ENCODE measurements at places on chromosomes 11 and 22.

DNA sequence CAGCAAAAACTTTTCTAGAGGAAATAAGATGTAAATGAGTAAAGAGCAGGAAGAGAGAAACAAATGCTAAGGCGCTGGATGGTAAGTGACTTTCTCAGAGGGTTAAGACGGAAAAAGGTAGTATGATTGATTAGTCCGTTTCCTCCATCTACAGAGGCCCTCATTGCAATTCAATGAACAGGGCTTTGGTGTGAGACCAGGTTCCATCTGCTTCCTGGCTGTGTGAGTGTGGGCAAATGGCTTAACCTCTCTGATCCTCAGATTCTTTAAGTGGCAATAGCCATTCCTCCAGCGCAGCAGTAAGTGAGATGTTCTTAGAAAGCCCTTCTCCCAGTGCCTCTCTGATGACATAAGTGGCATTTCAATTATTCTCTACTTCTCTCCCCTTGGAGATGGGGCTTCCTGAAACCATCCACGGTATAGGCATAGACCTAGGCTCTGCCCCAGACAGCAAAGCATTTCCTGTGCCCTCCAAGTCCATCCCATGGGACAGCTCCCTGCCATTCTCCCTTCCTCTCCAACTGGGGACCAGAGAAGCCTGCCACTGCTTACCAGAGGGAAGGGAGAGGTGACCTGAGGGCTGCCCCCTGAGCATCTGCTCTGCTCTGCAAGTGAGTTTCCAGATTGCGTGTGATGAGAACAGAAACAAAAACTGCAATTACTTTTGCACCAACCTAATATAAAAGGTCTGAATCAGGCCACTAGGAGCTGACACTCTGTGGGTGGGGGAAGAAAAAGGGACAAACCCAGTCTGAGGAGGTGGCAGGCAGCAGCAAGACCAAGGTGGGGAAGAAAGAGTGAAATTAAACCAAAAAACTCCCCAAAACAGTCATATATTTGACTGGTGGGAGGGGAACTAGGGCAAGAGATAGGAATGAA is 12.7 kb upstream of the CD44 start:
- no peak for DNase-seq

DNA sequence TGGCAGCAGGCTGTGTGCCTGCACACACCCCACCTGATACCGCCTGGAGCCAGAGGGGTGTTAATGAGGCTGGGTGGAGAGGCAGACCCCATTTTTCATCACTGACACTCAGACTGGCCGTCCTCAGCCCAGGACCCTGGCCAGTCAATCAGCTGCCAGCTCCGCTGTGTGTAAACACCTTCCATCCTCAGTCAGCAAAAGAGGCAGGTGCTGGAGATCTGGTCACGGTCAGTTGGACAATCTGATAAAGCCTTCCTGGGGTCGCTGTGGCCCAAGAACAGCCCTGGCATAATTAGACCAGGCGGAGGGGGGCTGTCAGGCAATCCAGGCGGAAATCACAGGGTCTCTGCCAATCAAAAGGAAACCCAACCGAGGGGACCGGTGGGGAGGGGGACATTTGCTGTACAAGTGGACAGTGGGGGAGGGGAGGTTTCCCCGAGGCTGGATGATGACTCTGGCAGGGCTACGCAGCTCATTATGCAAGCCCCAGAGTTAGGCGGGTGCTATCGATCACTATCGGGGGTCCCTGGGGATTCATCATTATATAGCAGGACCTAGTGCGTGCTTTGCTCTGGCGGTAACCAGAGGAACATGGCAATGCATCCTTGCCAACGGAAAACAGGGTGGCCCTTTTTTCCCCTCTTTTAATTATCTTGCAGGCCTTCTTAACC is 72.9 kb downstream of the ABTB2 start:
- no peak for DNase-seq

- DNase-seq, result no peak
Observed at GRCh38 chr11:22192289-22192641, 620 bp upstream of the ANO5 start.

DNA sequence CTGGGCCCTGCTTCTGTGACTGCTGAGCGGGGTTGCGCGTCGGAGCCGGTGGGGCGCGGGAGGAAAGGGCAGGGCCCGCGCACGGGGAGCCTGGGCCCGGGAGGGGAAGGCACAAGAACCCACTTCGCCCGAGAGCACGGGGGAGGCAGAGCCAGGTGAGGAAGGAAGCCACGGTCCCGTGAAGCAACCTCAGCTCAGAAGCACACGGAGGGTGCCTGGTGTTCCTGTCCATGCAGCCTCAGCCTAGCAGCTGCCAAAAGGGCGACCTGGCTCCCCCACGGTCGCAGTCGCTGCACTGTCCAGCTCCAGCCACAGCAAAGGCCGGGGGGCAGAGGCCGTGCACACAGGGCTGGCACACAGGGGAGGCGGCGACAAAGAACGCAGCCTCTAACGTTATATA is 9.3 kb upstream of the CDC42BPG start:
- DNase-seq, result no peak

- no peak for DNase-seq
Observed at GRCh38 chr22:44594951-44595350, 96.9 kb upstream of the RTL6 start.

- no peak for DNase-seq
Observed at GRCh38 chr11:1975185-1975584, 22.5 kb downstream of the H19 start.

DNA sequence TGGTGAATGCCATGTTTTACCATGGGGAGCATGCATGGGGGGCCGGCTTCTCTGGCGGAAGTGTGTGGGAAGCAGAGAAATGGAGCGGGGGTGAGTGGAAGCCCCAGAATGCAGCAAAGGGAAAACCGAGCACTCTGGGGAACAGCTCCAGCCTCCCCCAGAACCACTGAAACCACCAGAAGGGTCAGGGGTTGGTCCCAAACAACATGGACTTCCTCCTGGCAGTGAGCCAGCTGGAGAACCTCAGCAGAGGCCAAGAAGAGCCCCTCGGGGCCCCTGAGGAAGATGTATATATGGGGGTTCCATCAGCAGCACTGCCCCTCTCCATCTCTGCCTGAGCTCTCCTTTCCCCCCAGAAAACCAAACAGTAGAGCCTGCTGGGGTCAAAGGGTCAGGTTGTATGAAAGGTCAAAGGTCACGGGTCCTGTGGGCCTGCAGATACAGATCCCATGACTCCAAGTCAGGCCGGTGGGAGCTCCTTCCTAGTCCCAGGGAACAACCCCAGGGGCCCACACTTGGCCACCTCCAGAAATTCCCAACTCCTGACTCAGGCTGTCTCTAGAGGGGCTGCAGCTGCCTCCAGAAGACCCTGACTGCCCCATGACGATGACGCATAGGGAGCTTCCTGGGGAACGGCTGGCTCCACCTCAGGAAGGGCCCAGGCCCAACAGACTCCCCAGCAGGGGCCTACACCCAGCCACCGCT is 48.5 kb upstream of the TIMP3 start:
- DNase-seq, result no peak

DNA sequence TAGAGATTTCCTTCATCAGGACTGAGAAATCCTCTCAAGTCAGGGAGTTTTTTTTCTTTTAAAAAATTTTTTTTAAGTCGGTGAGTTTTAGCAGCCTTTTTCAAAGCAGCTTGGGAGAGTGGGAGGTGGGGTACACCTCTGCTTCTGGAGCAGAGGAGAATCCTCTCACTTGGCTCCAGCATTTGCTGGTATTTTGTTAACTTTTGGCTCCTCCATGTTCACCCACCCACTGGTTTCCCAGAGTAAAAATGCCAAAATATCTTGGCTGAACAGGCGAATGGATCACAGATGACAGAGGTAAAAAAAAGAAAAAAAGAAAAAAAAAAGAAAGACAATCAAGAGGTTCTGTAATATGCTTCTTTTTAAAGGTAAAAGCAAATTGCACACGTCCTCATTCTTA is 68.0 kb downstream of the GAB2 start:
- no peak for DNase-seq

- no peak for DNase-seq
Observed at GRCh38 chr22:43510281-43511070, 98.7 kb downstream of the MPPED1 start.

GRCh38 chr11:102360681-102361080 is 13.7 kb downstream of the BIRC2 start:
- DNase-seq, result no peak

GRCh38 chr11:68583041-68583446 is 101.3 kb upstream of the GAL start:
- DNase-seq, result no peak

DNA sequence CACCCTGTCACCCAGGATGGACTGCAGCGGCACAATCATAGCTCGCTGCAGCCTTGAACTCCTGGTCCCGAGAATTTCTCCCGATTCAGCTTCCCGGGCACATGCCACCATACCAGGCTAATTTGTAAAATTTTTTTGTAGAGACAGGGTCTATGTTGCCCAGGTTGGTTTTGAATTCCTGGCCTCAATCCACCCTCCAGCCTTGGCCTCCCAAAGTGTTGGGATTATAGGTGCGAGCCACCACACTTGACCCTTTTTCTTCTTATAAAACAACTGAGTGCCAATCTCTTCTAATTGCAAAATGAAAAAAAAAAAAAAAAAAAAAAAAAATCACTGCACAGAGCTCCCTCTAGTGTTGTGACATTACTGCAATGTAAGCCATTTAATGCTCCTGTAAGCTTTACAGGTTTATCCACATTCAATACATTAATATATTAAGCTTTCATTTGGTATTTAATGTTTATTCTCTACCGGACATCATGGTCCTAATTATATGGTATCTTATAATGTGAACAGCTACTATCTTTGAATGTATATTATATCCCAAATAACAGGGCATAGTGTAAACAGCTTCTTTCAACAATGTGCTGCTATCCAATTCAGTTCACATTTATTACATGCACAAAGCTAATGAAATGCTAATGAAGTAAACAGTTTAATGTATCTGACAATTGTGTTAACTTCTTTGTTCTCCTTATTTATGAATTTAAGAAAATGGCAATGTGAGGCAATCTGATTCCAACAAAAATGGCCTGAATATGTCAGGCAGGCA is 44.6 kb downstream of the COPB1 start:
- peak; percentile 79 for DNase-seq

DNA sequence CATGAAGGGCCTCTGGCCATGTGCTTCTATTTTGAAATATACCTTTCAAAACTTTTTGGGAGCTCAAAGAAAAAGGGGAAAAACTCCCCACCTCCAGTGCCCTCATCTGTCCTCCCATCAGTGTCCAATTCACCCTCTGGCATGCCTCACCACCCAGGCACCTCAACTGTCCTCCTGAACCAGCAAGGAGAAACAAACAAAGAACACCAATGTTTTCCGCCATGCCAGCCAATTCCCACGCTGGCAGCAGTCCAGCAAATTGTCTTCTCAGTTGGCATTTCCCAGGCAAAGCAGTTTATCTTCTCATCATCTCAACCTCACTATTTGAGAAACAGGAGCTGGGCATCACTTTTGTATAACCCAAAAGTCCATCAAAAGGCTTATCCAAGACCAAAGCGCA is 496.9 kb downstream of the SOX6 start:
- no peak for DNase-seq

DNA sequence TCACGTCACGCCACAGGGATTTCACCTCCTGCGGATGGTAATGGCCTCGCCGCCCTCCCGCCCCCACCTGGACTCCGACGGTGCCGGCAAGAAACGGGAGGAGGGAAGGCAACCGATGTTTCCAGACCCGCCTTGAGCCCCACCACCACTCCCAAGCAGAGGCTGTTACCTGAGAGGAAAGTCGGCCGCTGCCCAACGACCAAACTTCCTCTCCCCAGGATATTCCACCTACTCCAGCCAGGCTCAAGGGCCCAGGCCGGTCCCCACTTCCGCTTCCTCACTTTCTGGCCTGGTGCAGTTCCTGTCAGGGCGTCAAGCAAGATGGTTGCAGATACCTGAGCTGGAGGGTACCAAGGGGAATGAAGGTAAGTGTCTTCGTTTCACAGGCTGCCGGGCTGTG is at the start of gene ENTHD1:
Gene ENTHD1, minus strand, starts transcription at position 235 of the 400 bp plus-strand sequence. CDS start 6,012 bp downstream, outside the sequence.
- DNase-seq, result no peak
